Cardiac septum (tissue), 1 donor: ENCODE measurements at places on chromosomes 3 and 15. TPM values are rescaled to one million over a fixed set of nuclear protein-coding genes. Genes with fewer than 3 reads are reported as not detected.

GRCh38 chr3:144033863-144034262 is 62.2 kb downstream of the DIPK2A start:
- no peak for DNase-seq

LDHAL6B gene
- not detected for total RNA-seq

GRCh38 chr3:124142389-124142970 is 150.6 kb upstream of the ROPN1 start:
- DNase-seq, result no peak

DNA sequence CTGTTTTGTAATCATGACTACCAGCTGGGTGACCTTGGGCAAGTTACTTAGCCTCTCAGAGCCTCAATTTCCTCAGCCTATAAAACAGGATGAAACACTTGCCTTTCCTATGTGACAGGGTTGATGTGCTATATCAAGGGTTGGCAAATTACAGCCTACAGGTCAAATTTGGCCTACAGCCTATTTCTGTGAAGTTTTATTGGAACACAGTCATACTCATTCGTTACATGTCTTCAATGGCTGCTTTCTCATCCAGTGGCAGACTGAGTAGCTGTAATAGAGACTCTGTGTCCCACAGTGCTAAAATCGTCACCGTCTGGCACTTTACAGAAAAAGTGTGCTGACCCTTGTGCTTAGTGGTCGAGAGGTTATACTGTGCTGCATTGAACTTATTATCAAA is 16.6 kb downstream of the ABHD6 start:
- DNase-seq, result no peak

GRCh38 chr3:49035281-49035680 is 6.1 kb upstream of the IMPDH2 start:
- DNase-seq, result no peak

DNA sequence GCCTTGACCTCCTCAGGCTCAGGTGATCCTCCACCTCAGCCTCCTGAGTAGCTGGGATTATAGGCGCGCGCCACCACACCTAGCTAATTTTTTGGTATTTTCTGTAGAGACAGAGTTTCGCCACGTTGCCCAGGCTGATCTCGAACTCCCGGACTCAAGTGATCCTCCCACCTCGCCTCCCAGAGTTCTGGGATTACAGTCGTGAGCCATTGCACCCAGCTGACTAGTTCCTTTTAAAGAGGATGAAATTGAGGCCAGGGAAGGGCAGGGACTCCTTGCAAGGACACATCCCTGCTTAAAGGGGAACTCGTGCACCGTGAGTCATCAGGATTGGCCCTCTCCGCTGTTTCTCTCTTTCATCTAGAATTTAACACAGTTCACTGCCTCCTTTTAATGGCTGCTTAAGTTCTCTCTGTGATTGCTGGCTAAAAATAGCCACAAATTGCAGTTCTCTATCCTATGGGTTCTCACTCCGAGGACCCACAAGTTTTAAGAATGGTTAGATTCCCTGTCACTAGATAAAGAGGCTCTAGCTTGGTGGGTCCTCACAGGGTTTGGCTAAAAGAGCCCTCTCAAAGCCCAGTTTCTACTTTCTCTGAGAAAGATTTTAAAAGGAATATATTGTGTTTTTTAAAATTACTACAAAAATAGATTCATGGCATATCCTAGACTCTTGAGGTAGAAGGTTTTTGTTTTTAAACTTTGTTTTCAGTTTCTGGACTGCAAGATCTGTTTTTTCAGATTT is 1.4 kb downstream of the CRTAP start:
- DNase-seq, result peak; percentile 89

DNA sequence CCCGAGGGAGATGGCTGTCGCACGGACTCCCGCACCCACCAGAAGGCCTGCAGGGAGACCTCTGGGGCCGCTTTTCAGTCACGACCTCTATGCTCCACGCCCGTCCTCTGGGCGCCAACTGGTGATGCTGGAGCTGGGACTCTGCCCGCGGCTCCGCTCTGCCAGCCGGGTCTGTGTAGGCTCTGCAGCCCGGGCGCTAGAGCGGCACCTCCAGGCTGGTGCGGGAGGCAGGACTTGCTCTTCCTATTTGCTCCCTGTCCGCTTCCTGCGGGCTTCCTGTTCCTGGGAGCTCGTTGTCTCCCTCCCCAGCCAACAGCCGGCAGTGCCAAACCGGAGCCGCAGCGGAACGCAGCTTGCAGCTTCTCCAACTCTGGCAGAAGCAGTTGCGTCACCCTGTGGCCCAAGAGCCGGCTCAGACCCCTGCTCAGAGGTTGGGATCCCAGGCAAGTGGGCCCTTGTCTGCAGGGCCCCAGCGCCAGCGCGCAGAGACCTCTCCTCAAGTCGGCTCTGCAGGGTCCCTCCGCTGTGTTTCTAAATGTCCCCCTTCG is 285.9 kb downstream of the XXYLT1 start:
- peak; percentile 92 for DNase-seq

- no peak for DNase-seq
These were observed 376.8 kb downstream of the EDEM1 start for GRCh38 chr3:5564278-5564666.

GOLGA6L7 gene
- not detected for total RNA-seq

- DNase-seq, result no peak
These were observed 159.8 kb upstream of the MITF start for GRCh38 chr3:69579306-69580041.
